Fibroblast of pulmonary artery (primary cell): ENCODE measurements at places on chromosomes 11 and 22.

DNA sequence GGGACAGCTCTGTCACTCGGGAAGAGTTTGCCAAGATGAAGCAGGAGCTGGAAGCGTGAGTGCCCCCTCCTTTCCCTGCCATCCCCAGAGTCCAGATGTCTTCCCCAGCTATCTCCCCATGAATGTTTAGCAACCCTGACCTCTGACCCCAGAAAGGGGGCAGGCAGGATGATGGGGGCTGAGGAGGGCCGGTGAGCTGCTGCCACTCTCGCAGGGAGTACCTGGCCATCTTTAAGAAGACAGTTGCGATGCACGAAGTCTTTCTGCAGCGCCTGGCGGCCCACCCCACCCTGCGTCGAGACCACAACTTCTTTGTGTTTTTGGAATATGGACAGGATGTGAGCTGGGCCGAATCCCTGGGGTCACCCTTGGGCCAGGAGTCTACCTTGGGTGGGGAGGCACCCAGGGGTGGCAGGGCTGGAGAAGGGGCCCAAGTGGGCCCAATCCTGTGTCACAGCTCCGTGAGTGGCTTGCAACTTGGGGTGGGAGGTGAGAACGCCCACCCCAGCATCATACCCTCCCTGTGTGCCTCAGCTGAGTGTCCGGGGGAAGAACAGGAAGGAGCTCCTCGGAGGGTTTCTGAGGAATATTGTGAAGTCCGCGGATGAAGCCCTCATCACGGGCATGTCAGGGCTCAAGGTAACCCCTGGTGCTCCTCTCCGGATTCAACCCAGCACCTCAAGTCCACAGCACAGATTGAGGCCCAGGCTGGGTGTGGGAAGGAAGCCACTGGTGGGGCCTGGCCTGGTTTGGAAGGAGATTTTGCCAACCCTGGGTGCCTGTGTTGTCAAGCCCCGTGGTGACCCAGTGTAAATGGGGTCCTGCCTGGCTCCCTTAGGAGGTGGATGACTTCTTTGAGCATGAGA, 7.5 kb downstream of the CFL1 start:
- no peak for DNase-seq

GRCh38 chr11:30186748-30187147, 44.1 kb upstream of the FSHB start:
- no peak for DNase-seq

DNA sequence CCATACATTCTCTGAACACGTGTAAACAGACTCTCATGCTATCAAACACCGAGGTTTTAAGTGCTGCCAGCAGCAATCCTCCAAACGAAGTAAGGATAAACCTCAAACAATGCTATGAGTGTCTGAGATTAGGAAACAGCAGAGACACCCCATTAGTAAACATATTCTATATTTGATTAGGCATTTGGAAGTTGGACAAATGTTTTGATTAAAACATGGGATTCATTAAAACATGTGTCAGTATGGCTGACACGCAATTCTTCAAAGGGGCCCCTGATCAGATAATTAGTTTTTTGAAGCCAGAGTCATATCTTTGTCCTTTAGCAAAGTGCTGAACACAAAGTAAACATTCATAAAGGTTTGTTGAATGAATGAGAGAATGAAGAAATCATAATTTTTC, 33.2 kb upstream of the BLID start:
- no peak for DNase-seq

DNA sequence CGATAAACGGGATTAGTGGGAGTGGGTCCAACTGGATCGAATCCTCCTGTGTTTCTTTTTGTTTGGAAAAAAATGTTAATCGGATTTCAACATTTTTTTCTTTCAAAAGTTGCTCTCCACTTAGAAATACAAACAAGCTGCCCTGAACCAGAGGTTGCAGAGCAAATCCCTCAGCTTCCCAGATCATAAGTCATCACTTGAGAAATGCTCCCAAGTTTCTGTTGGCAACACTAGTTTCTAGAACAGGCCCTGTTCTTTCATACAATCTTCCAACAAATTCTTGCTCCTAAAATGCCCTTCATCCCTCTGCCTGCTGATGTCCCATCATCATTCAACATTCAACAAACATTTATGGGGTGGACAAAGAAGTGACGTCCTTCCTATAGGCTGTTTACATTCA, 1.3 kb upstream of the MLC1 start:
- peak; percentile 72 for DNase-seq

- DNase-seq, result no peak
Observed at GRCh38 chr11:19985111-19985510, 175.2 kb downstream of the DBX1 start.

DNA sequence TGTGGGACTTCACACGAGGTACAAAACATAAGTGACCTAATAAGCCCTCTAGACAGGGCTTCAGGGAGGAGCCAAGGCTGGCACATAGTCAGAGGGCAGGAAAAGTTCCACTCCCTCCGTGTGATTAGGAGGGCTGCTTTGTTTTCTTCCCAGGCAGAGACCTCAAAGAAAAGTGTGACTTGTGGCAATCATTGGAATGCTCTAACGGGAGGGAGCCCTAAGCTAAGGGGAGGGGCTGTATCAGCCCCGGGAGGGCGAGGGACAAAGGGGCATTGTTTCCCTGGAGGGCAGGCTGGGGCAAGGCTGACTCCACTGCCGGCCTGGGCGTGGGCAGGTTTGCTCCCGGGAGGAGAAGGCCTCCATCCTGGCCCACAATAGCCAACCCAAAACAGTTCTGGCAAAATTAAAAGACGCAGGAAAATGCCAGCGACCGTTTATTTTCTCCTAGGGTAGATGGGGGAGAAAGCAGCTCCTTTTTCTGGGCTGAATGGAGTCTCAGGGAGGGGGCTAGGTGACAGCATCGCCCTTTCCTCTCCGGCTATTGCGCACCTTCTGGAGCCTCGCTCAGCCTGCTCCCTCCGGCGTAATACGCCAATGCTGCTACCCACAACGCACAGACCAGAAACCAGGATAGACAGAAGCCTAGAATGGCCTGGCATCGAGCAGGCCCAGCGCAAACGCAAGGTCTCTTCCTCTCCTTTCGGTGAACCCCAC, 60.2 kb downstream of the ENDOD1 start:
- peak; percentile 63 for DNase-seq

DNA sequence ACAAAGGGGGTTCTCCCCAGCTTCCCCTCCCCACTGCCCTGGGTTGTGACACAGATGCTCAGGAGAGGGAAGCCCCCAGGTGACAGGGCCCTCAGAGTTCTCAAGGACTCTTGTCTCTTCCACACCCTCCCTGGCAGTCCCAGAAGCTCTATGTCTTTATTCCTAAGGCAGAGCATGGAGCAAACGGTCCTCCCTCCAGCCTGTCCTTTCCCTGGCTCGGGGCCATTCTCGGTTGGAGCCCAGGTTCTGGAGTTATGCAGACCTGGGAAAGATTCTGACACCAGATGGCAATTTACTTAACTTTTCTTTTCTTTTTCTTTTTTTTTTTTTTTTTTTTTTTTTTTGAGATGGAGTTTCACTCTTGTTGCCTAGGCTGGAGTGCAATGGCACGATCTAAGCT, 186.6 kb downstream of the CEP164 start:
- no peak for DNase-seq

DNA sequence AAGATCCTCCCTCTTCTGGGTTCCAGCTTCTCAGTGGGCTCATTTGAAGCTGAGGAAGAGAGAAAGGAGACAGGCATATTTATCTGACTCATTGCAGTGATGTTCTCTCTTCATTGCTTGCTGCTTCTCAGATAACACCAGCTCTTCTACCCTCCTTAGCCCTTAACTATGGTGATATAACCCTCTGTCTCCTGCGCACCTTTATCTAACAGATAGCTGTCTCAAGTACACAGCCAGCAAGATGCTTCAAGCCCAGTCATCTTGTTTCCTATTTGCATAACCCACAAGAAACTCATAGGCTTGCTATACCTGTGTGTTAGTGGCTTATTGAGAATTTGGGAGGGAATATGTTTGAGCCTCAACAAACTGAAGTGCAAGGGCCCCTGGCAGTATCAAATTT, 12.6 kb downstream of the PRSS23 start:
- no peak for DNase-seq

DNA sequence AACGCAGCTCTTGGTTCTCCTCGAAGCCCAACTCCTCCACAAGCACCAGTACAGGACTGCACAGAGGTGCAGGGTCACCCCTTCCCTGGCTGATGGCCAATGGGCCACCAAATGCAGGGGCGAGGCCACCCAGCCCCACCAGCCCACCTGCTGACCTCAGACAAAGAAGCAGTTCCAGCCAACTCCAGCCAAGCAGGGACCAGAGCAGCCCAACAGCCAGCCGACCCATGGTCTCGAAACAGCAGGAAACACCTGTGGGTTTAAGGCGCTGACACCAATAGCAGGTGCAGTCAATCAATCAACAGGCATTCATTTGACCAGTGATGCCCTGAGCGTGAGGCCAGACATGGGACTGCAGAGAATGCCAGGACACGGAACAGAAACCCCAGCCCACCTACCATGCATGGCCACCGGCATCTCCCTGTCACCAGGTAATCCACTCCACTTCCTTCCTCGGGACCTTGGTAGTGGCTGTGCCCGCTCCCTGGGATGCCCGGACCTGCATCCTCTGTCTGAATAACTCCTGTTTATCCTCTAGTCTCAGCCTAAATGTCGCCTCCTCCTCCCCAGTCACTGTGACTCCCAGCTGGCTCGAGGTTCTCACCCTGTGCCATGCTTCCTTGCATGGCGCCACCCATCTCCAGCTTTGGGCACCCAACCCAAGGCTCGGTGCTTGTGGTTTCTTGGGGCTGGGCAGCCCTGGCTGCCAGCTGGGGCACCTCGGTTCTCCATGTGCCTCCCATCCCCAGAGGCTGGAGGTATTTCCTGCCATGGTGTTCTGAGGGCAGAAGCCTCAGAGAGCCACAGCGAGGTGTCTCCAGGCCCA, 1475.4 kb downstream of the BRD1 start:
- DNase-seq, result no peak

DNA sequence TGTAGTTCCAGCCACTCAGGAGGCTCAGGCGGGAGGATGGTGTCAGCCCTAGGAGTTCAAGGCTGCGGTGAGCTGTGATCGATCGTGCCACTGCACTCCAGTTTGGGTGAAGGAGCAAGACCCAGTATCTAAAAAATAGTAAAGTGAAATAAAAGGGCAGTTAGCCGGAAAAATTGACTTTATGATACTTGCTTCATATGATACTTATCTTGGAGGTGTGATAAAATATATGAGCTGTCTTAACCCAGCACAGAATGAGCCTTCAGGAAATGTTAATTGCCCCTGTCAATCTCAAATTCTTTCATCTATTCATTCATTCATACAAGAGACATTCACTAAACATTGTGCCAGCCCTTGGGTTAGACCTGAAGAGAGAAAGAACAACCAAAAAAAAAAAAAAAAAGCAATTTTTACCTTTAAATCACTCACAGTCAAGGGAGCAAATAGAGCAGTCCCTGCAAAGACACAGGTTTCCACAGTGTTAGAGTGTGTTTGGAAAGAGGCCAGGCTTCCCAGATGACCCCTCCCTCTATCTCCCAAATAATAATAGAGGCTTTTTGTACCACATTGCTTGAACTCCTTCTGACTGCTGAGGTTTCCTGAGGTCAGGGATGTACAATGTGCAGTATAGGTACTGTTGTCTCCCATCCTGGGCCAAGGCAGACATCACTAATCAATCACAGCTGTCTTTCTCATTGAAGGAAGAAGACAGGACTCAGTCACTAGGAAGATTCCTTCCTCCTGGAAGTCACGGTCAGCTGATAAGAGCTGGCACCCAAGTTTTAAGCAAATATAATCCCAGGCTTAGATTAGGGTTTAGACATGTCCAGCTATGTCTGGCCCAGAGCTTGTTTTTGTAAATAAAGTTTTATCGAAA, 454.6 kb downstream of the MIAT start:
- no peak for DNase-seq

- DNase-seq, result no peak
Observed at GRCh38 chr11:126817096-126817495, 183.5 kb downstream of the KIRREL3 start.
